ENCODE measurements at places on chromosomes 6 and 20.

GRCh38 chr6:82534876-82535275 lies 171.3 kb downstream of the TPBG start:
- DNase-seq: no peak

DNA sequence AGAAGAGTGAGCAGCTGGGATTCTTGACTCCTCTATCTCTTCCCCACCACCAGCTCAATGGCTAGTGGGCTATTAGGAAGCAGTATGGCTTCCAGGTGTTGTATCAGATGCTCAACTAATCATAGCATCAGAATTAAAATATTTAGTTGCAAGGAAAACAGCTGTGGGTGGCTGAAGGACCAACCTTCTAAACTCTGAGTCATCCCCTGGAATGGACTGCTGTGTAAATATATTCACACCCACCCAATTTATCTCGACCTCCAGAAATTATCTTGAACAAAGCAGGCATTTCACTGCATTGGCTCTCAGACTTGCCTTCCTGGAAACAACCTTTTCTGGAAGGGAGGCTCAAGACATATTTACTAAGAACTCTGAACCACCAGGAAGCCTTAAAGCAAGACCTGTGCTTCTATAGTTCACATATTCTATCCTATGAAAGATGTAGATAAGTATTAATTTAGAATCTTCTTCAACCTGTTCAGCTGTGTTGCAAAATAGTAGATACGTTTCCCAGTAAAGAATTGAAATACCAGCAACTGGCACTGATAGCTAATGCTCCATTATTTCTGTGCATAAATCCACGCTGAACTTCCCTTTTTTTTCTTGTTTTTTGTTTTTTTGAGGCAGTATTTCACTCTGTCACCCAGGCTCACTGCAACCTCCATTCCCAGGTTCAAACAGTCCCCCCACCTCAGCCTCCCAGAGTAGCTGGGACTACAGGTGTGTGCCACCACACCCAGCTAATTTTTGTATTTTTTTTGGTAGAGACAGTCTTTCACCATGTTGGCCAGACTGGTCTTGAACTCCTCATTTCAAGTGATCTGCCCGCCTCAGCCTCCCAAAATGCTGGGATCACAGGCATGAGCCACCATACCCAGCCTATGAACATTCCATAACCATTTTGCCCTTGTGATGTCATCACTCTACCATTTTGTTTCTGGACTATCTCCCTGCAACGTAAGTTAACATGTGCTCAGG lies 56.9 kb upstream of the CD2AP start:
- DNase-seq: no peak

DNA sequence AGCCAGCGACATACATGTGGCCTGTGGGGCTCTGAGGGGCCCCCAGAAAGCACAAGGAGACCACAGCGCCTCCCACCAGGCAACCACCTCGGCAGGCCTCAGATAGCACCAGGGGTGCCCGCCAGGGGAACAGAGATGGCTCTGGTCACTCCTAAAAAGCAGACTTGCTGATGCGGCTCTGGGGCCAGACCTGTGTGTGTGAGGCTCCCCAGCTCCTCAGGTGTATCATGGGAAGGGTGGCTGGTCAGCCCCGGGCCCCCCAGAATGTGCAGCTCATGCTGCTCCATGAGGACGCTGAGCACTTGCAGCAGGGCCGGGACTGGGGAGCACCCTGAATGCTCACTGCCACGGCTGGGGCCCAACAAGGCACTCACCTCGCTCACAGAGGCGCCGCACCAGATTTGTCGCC lies 60.2 kb downstream of the PYGB start:
- no peak for DNase-seq

GRCh38 chr6:13979284-13980171 lies 54.8 kb downstream of the RNF182 start:
- no peak for DNase-seq

DNA sequence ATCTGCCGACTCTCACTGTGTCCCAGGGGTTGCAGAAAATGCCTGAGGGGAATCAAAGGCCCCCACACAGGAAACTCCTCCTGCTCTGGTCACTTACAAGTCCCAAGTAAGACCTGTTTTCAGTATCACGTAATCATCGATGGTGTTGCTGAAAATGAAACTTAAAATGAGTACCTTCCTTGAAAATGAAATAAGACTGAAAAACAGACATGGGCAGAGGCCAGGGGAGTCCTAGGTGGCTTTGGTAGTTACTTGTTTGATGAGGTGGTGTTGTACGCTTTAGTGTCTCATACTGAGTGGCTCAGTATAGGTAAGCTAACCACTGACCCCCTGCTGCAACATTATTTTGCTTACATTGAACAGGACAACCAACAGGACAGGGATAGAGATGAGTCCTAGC lies 43.0 kb upstream of the SYNCRIP start:
- DNase-seq: no peak

DNA sequence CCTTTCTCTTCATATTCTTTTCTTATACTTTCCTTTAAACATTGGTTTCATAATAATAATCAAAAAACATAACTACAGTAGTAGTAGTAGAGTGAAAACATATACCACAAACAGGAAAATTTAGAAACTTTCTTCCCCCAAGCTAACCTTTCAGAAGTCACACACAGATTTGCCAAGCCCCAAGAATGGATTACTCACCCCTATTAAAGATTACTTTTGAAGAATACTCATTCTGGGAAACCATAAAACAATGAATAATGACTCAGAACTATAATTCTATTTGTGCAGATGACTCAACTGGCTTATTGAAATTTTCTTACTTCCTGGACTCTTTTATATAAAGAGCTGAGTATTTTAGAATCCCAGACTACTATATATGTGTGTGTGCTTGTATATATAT lies 119.4 kb upstream of the GJE1 start:
- DNase-seq: no peak

DNA sequence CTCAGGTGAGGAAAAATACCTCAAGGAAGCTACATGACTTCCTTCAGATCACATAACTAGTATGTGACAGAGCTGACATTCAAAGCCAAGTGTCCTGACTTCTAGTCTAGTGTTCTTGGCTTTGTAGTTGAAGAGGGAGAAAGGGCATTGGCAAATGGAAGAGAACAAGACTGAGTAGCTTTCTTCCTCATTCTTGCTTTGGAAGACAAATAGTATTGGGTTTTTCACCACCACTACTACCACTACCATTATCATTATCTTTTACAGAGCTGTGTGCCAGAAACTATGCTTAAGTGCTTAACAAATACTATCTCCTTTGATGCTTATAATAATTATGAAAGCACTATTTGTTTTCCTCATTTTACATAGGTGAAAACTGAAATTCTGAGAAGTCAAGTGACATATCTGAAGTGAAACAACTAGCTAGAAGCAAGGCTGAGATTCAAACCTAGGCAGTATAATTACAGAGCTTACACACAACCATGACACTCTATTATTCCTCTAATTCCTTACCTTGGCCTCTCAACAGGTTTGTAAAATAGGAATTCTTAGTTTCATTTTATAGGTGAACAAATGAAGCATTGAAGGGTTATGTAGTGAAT lies 6.8 kb downstream of the ACSS2 start:
- DNase-seq: no peak

- DNase-seq: no peak
Measured at GRCh38 chr6:70270287-70271005, 32.4 kb downstream of the COL9A1 start.

GRCh38 chr6:106637717-106638341 lies 8.5 kb downstream of the QRSL1 start:
- no peak for DNase-seq

DNA sequence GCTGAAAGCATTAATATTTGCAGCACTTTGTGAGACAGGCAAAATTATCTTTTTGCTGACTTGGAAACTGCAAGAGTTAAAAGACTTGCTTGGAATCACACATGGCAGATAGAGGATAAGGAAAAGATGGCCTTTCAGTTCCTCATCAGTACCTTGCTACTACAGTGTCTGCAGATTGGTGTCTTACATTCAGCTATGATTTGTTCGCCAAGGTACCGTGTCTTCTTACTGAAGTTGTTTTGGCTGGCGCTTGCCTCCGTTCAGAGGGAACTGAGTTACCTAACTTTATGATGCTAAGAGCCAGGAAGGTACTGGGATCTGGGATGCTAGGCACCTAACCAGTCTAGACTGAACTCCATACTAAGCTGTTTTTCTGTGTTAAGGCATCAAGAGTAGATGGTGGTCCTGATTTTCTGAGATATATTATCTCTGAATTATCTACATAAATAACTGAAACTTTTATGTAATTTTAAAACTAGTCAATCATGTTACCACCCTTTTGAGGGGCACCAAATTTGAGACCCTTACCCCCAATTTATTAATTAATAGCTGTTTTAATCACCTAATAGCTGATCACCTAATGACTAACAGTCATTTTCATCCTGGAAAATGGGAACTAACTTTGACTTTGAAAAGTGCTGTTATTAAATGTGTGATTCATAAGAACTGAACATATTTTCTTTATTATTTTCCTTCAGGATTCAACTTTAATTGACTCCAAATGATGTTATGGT lies 2.5 kb downstream of the WTAP start:
- no peak for DNase-seq

DNA sequence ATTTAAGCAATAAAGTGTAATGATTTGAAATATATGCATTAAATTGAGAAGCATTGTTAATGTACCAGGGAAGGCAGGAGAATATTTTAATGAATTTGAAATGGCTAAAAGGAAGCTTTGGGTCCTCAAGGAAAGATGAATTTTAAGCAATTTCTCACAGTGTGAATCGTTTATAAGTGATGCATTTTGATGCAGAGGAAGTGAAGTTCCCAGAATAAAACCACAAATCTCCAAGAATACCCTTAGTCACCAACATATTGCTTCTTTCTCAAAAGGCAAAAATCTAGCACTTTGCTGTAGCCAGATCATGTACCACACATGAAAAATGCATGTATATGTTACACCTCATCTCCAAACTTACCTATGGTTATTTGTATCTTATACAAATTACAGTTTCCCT lies 11.7 kb downstream of the TPD52L1 start:
- no peak for DNase-seq

DNA sequence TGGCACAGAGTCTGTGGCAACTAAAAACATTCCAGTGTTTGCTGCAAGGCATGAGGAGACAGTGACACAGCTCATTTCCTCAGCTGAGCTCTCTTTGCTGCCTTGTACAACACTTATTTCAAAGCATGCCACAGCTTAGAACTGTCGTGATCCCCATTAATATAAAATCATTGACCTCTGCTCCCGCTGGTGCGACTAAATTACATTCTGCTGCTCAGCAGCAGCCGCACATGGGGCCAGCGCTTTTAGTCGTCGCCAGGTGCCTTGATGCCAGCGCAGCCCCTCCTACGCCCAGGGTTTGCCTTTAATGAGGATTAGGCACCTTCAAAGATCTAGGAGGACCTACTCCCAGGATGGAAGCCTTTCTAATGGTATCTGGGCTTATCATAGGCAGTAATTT lies 717.9 kb upstream of the POU3F2 start:
- DNase-seq: no peak

DNA sequence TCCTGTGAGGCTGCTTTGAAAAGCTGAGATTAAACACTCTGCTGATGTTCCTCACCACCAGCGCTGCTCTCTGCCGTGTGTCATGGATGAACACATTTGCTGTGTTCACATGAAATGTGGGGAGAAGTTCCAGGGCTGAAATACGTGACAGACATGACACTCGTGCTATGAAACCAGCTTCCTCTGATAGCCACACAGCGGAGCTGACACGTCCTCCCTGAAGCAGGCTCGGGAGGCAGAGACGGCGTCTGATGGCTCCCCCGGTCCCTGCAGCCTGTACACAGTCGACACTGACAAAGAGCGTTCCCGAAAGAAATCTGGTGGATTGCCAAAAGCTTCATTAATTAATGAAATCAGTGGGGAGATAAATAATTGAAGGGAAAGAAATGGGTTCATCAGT lies 17.5 kb downstream of the AGPAT4 start:
- no peak for DNase-seq

DNA sequence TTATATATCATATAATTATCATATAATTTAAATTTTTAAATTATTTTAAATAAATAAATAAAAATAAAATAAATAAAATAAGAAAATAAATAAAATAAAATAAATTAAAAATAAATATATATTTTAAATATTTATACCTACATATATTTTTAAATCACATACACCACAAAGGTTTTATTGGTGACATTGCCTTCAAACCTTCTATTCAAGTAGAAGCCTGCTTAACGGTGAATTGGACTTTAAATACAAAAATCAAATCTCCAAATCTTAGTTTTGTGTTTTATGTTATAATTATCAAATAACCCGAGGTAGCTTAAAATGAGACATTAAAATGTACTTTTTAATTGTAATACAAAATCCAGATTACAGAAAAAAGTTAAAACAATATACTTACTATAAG lies 1137.8 kb downstream of the HACE1 start:
- no peak for DNase-seq

DNA sequence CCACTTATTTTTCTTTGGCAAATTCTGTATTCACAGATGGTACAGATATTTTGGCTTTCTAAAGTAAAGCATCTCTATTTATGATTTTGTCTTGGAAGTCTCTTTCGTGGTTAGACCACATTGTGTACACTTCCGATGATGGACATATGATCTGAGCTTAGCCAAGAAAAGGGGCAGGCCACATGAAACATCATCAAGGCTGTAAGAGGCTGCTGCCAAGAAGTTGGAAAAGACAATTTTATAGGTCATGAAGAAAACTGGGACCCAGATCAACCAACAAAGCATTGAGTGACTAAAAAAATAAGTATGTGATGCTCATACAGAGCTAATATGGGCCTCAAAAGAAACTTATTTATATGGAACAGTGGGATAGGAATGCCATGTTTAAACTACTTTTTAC lies 266.4 kb downstream of the HAO1 start:
- DNase-seq: no peak

DNA sequence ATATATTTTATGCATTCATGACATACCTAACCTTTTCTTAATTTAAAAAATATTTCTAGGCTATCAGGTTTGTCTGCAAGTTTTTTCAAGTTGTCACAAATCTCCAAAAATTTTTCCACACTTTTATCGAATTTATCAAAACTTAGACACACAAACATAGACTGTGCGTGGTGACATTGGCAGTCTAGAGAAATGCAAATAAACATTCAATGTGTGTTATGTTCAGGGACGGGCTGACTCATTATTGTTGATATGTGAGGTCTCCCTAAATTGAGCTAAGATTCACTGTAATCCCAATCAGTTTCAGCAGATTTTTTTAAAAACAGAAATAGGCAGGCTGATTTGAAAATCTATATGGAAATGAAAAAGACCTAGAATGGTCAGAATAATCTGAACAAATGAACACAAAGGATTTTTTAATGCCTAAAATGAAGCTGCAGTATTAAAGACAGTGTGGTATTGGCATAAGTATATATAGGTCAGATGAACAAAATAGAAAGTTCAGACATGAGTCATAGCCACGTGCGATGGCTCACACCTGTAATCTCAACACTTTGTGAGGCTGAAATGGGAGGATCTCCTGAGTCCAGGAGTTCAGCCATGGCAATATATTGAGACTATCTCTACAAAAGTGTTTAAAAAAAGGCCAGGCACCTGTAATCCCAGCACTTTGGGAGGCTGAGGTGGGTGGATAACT lies 19.2 kb downstream of the BLTP3A start:
- DNase-seq: no peak

GRCh38 chr20:49681850-49682216 lies 31.8 kb downstream of the B4GALT5 start:
- no peak for DNase-seq

Measured in C1 segment of cervical spinal cord (tissue), 14 donors.